ENCODE measurements at places on chromosomes 12 and 14.

- no peak for DNase-seq
Measured at GRCh38 chr12:31001581-31002360, 71.9 kb upstream of the DDX11 start.

DNA sequence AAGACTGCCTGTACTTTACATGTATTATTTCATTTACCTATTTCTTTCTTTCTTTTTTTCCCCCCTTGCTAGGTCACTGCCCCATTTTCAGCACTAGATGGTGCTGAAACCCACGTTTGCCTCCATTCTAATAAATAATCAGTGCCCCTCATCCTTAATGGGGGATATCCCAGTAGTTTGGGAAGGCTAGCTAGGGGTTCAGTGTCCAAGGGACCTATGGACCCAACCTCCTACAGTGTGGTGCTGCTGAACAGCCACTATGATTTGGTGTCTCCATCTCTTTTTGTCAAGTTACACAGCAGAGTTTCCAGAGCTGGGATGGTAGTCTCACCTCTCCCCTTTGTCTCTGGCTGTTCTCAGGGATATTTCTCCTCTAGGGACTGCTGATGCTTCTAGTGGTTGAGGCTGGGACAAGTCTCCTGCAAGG is 6.5 kb upstream of the HCFC2 start:
- peak; percentile 23 for DNase-seq

- no peak for DNase-seq
Measured at GRCh38 chr12:31589598-31589903, 1.4 kb downstream of the DENND5B start.

DNA sequence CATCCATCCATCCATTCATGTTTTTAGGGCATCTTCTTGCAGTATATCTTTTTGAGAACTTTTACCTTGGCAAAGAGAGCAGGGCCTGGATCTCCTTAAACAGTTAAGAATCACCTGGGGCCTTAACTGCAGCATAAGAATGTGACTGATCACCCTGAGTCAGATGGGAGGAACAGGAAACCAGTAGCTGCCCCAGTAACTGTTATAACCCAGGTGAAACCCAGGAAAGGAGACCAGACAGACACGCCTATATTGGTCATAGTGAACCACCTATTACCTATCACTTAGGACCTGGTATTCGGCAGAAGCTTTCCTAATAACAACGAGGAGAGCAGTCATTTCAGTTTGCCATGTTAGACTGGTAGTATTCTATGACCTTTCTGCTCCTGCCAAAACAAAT is 43.4 kb upstream of the NR2C1 start:
- no peak for DNase-seq

- no peak for DNase-seq
Measured at GRCh38 chr12:4148418-4149056, 125.0 kb upstream of the CCND2 start.

- no peak for DNase-seq
Measured at GRCh38 chr12:2341871-2342270, 289.1 kb downstream of the CACNA1C start.

DNA sequence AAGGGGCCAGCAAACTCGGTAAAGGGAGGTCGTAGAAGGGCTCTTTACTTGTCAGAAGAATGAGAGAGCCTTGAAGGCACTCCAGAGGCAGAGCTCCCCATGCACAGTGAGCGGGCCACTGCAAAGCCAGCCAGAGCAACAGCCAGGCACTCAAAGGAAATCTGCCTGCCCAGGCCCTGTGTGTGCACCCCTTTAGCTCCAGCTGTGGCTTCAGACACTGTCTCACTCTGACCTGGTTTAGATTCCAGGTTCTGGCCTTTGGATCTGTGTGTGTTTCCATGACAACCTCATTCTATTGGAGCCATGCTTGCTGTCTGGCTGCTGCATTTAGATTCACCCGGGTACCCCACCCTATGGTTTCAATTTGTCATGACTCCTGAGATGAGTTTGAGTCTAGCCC is 170.3 kb downstream of the CAPZA3 start:
- DNase-seq = no peak

DNA sequence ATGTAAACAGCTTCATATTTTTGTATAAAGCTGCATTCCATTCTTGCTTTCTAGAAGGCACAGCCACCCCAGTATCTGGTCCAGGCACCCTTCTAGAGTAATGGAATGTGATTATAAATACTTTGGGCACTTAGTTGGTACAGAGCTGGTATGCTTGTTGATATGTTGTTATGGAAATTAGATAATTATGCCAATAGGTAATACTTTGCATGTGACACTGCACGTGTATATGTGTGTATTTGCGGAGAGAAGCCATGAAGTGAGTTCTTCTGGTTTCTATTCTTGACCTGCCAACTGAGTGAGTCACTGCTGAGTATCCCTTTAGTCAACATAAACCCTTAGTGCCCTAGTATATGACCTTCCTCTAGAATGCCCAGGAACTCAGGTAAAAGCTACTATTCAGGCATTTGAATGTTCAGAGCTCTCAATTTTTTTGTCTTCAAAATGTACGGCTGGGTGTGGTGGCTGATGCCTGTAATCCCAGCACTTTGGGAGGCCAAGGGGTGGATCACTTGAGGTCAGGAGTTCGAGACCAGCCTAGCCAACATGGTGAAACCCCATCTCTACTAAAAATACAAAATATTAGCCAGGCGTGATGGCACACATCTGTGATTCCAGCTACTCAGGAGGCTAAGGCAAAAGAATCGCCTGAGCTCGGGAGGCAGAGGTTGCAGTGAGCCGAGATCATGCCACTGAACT is 6.2 kb upstream of the TCP11L2 start:
- DNase-seq = no peak

- no peak for DNase-seq
Measured at GRCh38 chr12:118098911-118099671, 4.7 kb downstream of the VSIG10 start.

DNA sequence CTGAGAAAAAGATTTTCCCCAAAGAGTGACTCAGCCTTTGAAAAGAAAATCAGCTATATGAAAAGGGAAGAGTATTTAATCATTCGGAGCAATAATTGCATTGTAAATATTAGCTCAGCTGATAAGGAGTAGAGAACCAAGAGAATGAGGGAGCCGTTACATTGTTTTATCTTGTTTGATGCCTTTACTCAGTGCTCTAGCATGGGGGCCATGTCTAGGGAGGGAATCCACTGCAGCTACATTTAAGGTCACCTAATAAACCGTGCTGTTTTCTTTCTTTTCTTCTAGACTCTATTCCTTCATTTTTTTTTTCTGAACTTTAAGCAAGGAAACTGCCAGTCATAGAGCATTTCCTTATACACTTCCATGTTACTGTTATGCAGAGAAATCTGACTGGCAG is 447.0 kb downstream of the DIO2 start:
- DNase-seq = peak; percentile 8

DNA sequence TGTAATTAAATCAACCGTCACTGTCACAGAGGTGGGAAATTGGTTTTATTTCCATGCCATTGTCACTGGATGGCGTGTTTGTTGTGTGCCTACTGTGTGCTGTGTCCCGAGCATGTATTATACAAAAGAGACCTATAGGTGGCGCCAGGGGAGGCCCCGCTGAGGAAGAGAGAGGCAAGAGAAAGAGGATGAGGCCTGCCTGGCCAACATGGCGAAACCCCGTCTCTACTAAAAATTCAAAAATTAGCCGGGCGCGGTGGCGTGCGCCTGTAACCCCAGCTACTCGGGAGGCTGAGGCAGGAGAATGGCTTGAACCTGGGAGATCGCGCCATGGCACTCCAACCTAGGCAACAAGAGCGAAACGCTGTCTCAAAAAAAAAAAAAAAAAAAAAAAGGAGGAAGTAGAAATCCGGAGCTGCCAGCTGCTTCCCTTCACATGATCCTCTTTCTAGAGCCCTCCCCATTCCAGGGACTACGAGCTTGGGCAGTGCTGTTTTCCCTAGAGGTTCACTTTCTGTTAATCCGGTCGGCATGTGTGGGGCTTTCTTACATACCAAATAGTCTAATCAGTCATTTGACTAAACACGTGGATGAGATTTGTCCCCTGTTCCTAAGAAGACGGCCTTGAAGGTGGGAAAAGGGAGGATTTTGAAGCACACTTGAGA is 6.4 kb upstream of the CCDC175 start:
- no peak for DNase-seq

GRCh38 chr14:77175843-77176242 is 5.8 kb upstream of the TMEM63C start:
- no peak for DNase-seq

GRCh38 chr12:27292718-27293117 is 39.9 kb upstream of the BMAL2 start:
- DNase-seq = no peak

GRCh38 chr14:39762576-39763401 is 330.6 kb upstream of the FBXO33 start:
- peak; percentile 13 for DNase-seq

GRCh38 chr12:91921555-91921954 is 224.1 kb downstream of the BTG1 start:
- no peak for DNase-seq

DNA sequence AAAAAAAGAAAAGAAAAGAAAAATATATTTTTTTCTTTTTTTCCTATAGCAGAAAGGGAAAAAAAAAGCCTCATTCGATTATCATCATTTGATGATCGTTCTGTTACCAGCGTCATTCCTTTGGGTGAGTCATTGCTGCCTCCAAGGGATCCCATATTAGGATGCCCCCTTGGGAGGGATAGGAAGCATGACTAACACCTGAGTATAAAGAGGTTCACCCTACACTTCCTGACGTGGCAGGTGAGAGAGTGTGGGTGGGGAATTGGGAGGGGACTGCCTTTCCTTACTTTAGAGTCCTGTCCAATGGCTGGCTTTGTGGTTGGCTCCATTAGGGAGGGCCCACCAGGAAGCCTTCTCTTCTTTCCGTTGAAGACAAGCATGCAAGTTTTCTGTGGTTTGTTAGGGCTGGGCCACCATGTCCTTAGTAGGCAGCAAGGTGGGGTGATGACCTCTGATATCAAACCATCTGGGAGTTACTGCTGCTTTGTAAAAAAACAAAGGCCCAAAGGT is 56.1 kb upstream of the FUT8 start:
- no peak for DNase-seq

- DNase-seq = no peak
Measured at GRCh38 chr14:91599994-91600393, 89.9 kb upstream of the PPP4R3A start.

DNA sequence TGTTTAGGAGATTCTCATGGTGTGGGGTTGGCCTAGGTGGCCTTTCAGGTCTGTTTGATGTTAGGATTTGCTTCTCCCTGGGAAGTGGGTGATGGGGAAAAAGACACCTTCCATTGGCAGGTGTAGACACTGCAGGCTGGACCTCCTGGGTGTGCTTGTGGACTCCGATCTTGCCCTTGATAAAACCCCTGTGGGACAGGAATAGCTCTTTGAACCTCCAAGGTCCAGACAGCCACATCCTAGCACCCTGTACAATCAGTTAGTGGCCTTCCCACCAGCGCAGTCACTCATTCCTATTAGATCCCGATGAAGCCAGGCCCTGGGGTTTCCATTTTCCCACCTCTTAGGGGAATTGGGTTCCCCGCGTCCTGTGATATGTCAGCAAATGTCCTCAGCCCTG is 28.5 kb downstream of the MEG3 start:
- no peak for DNase-seq

- no peak for DNase-seq
Measured at GRCh38 chr14:66708267-66708666, 200.3 kb downstream of the GPHN start.

DNA sequence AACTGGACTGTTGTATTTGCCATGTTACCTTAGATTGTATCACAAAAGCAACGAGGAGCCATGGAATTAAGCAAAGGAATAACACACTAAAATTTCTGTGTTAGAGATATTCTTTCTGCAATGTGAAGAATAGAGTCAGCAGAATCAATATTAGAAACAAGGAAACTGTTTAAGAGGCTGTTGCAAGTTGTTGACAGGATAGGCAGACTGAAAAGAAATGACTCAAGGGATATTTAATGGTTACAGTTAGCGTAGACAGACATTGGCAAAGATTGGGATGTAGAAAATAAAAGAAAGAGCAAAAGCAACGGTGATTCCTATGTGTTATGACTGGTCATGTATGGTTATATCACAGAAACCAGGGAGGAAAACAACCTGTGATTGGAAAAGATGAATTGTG is 299.0 kb upstream of the PPFIA2 start:
- no peak for DNase-seq

DNA sequence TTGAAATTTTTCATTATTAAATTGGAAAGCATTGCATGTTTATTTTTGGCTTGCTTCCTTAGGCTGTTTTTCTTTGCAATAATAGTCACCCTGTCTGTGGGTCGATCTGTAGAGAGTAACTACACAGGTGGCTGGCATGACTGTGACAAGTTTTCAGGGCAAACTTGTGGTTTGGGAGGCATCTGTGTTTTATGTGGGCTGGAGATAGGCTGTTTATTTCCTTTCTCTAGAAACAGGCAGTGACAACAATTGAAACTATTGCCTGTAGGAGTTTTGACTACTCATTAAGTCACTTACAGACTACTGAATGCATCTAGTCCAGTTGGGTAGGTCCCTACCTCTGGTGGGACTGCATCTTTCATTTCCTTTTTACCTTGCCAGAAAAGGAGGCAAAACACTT is 155.6 kb downstream of the DYRK2 start:
- DNase-seq = no peak

DNA sequence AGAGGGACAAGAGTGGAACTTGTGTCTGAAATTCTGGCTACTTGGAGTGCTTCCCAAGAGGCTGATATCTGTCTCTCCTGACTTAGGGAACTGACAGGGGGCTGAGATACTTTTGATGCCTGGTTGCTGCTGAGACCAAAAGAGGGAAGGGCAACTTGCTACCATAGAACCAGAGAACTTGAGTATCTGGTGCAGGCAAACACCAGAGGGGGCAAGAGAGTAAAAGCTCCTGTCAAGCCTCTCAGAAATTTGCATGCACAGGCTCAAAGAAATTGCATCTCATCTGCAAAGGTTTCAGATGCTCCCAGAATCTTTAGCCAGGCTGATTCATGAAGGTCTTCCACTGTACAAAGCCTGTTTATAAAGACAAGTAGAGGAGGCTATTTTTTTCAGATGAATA is 391.3 kb upstream of the FOXG1 start:
- peak; percentile 1 for DNase-seq

DNA sequence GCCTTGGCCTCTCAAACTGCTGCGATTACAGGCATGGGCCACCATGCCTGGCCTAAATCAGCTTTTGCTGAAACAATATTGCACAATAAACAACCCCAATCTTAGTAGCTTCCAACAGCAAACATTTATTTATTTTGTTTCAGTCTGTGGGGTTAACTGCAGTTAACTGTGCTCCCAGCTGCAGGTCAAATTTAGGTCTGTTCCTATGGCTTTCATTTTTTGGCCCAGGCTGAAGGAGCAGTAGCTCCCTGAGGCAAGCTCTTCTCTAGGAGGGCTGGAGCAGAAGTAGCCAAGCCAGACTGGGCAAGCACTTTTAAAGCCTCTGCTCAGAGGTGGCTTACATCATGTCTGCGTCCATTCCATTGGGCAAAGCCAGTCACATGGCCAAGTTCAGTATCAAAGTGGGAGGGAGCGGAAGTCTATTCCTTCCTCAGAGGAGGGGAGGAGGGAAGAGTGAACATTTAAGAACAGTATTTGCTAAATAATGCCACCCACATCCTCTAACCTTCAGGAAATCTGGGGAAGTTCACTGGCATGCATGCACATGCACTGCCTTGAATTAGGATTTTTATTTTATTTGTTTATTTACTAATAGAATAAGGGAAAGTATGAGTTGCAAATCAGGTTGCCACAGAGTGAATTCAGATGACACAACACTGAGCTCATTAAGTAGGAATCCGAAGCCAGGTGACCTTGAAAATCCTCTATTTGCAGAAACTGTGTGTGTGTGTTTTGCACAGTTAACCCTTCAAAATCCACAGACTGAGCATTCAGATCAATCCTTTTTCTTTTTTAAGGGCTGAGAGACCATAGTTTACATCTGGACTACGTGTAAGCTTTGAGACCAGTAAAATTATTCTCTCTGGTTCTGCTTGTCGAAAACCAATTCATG is 122.0 kb upstream of the SEL1L start:
- peak; percentile 45 for DNase-seq

Measured in HuH-7 (cell line).